ENCODE measurements at places on chromosomes 11 and 22.

DNA sequence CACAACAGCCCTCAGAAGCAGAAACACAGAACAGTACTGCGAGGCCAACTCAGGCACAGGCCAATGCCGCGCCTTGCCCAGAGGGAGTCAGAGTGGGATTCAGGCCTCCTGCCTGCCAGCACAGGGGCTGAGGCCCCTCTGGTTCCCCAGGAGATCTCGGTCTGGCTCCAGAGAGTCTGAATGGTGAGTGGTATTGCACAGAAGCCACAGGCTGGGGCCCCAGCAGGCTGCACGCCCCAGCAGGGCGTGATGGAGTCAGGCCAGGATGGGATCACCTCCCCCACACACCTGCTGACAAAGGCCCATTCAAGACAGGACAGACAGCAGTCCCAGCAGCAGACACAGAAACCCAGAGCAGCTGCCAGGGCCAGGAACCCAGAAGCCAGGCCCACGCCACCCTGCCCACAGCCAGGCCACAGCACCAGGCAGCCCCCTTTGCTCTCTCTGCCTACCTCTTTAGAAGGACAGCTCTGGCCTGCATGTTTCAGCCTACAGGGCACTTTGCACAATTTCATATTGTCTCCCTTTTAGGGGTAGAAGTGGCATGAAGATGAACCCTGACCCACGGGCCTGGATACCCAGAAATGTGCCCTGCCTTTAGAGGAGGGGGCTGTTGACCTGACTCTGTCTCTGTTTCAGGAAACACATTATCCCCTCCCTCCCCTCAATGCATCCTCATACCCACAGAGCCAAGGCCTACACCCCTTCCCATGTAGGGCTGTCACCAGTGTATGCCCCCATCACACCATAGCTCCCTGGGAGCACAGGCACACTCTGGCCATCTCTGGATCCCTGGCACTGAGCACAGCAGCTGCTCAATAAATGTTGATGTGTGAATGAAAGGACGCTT, 6.1 kb downstream of the FXYD6 start:
- no peak for DNase-seq

DNA sequence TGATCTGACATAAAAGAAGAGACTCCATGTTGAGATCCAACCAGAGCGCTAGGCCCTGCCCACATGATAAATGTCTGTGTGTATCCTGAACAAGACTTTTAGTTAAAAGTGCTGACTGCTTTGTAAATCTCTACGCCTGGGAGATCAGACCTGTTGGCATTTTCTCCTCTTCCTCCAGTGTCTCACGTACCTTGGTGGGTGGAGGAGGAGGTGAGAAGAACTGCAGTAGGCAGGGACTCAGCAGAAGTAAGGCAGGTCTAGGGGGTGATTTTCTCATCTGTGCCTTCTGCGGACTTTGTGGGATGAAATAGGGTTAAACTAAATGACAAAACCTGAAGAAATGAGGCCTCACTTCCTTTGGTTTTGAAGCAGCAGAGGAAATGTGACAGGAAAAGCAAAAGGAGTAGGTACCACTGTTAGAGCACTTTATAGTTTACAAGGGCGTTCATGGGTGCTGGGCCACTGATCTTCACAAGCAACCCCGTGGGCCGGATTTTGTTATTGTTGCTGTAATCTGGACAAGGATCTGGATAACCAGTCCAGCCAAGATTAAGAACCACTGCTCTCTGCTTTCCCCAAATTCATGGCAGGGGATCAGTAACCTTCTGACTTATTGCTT, 36.7 kb upstream of the PLET1 start:
- no peak for DNase-seq

- no peak for DNase-seq
Measured at GRCh38 chr11:359181-359714, 10.1 kb upstream of the B4GALNT4 start.

- DNase-seq = no peak
Measured at GRCh38 chr11:124036666-124037065, 4.5 kb downstream of the OR10G7 start.

DNA sequence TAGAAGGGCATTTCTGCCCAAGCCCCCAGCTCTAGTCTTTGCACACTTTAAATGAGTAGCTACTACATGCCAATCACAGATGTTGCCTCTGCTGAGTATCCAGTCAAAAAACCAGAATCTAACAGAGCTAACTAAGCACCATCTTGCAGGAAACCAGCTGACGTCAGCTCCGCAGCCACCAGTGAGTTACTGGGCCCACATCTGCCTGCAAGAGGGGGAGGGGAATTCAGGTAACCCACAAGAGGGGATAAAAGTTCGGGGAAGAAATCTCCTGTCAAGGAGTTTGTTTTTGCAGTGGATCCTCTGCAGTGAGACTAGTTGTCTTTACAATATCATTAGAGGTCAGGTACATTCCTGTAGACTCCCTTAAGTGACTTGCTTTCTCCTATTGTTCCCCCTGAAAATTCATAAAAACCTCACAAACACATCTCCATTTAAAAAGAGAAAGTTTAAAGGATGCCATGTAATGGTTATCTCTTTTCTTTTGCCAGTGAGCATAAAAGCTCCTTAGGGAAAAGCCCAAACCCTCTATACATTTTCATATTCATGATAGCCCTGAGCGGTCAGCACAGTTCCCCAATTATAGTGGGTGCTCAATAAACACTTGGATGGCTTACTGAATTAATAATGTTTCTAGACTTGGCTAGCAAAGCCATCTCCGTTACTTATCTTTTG, 9.3 kb downstream of the CD44 start:
- no peak for DNase-seq

- no peak for DNase-seq
Measured at GRCh38 chr22:44777364-44777755, 25.0 kb downstream of the ARHGAP8 start.

- DNase-seq = no peak
Measured at GRCh38 chr11:40207416-40207815, 1252.0 kb downstream of the LRRC4C start.

DNA sequence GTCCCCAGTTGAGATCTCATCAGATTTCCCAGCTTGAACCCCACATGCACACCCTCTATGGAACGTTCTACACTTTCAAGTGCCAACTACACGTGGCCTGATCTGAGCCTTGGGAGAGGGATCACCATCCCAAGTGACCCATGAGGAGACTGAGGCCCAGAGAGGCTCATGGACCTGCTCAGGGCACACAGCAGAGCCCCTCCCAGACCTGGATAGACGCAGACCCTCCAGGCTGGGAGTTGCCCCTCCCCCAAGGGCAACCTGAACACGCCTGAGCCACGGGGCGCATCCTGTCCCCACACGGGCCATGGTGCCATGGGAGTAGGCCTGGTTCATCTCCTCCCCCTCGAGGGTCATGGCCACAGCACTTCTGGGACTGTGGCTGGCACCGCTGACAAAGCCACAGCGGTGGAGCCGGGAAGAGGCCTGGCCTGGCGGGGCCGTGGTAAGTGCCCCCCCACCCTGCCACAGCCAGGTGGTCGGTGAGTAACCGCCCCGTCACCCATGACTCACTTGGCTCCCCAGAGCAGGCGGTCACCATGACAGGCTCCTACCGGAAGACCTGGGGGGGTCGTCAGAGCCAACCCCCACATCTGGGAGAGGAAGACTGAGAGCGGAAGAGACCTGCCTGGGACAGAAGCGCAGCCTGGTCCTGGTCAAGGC, 8.1 kb downstream of the WNT7B start:
- DNase-seq = no peak

- peak; percentile 10 for DNase-seq
Measured at GRCh38 chr11:93652161-93652597, 9.3 kb upstream of the CEP295 start.

DNA sequence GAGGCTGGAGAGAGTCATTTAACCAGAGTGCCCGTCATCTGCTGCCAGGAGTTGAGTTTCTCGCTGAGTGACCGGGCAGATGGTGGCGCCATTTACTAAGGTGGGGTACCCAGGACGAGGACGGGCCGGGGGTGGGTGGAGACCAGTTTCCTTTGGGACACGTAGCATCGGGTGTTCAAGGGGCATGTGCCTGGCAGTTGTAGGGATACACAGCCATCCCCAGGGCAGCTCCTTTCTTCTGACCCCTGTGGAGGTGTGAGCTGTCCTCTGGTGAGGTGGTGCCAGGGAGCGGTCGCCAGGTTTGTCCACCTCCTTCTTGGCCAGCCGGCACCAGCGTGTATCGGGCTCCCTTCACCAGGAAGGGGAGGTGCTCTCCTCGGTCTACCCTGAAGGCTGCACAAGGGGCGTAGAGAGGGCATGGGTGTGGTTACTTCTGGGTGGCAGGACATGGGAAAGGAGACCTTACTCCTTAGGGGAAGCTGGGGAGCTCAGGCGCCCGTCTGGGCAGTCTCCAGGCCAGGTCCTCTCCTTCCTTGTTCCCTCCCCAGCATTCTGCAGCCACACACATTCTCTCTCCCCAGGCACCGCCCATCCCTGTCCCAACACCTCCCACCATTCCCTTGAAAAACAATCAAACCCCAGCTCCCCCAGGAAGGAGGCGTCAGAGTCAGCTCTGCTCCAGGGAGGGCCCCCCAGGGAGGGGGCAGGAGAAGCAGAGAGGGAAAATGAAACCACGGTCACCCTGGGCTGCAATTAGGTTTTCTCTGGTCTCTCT, 10.3 kb upstream of the MB start:
- DNase-seq = peak; percentile 44

- DNase-seq = no peak
Measured at GRCh38 chr11:126703662-126704061, 296.9 kb downstream of the KIRREL3 start.

DNA sequence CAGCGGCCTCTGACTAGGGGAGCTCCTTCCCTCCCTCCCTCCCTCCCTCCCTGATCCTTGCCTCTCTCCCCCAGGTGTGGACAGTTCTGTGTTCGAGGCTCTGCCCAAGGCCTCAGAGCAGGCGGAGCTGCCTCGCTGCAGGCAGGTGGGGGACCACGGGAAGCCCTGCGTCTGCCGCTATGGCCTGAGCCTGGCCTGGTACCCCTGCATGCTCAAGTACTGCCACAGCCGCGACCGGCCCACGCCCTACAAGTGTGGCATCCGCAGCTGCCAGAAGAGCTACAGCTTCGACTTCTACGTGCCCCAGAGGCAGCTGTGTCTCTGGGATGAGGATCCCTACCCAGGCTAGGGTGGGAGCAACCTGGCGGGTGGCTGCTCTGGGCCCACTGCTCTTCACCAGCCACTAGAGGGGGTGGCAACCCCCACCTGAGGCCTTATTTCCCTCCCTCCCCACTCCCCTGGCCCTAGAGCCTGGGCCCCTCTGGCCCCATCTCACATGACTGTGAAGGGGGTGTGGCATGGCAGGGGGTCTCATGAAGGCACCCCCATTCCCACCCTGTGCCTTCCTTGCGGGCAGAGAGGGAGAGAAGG, 11.1 kb upstream of the POU2F3 start:
- DNase-seq = no peak

GRCh38 chr11:9313648-9314290, 624 bp downstream of the TMEM41B start:
- no peak for DNase-seq

- DNase-seq = no peak
Measured at GRCh38 chr11:61418136-61418535, 11.6 kb downstream of the CPSF7 start.

GRCh38 chr11:9660886-9661285, 3.0 kb upstream of the SWAP70 start:
- no peak for DNase-seq

- DNase-seq = no peak
Measured at GRCh38 chr11:110287537-110287936, 8.9 kb downstream of the RDX start.

GRCh38 chr11:100808904-100809491, 121.9 kb downstream of the ARHGAP42 start:
- DNase-seq = no peak

- DNase-seq = peak; percentile 69
Measured at GRCh38 chr11:121591405-121592033, 138.8 kb upstream of the SORL1-AS1 start.

DNA sequence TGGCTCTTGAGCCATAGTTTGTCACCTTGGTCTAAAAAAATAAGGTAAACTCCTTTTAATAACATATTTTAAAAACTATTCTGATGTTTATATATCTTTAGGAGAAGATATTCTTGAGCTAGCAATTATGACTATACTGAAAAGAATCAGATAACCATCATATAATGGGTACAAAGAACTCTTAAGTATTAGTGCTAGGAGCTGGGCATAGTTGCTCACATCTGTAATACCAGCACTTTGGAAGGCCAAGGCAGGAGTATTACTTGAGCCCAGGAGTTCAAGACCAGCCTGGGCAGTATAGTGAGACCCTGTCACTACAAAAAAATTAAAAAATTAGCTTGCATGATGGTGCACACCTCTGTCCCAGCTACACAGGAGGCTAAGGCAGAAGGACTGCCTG, 54.0 kb upstream of the B3GNT6 start:
- DNase-seq = no peak

- no peak for DNase-seq
Measured at GRCh38 chr11:16598906-16599305, 139.5 kb upstream of the C11orf58 start.

- DNase-seq = no peak
Measured at GRCh38 chr11:121460941-121461514, 8.3 kb upstream of the SORL1-AS1 start.

GRCh38 chr22:33427461-33427860, 369.3 kb upstream of the SYN3 start:
- DNase-seq = no peak

GRCh38 chr11:70762810-70763209, 364.5 kb downstream of the CTTN start:
- no peak for DNase-seq

DNA sequence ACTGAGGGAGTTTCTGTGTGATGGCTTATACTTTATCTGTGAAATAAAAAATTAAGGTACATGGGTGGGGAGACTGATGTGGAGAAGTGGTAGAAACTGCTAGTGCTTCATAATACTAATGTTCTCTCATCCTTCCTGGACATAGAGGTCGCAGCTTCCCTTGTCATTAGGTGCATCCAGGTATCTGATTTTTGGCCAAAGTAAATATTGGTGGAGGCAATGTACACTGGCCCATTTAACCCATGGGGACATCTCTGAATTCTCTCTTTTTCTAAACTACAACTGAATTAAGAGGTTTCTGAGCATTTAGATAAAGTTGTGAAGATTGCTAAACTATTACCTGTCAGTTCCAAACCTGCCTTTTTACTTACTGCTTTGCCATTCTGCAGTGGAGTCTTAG, 140.9 kb upstream of the CHORDC1 start:
- DNase-seq = no peak
